ENCODE measurements at places on chromosomes 12 and 14.

DNA sequence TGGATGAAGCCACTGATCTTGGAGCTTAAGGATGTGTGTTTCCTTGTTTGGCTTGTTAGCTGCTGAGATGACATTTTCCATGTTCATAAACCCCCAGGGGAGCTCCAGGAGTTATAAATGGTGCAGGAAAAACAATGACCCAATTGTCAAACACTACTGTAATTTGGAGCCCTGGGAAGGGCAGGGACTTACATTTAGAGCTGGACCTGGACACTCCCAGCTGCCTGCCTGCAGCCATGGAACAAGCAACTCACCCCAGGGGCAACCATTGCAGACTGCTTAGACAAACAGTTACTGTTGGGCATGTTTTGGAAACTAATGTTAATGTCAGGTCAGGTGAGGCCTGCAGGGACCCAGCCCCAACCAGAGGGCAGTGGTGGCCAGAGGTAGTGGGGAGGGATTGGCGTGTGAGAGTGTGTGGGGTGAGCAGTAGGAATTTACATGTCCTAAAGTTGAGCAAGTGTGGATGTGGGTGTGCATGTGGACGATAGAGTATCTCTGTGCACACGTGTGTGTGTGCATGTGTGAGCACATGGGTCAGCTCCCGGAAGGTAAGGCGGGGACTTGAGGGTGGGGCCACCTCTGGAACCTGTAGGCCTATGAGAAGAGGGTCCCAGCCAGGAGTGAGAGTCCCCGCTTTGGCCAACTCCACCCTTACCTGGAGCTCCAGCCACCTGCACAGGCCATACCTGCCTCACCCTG, 86.4 kb upstream of the NOS1 start:
- no peak for DNase-seq

GRCh38 chr12:701896-702539, 38.8 kb upstream of the NINJ2 start:
- DNase-seq: no peak

DNA sequence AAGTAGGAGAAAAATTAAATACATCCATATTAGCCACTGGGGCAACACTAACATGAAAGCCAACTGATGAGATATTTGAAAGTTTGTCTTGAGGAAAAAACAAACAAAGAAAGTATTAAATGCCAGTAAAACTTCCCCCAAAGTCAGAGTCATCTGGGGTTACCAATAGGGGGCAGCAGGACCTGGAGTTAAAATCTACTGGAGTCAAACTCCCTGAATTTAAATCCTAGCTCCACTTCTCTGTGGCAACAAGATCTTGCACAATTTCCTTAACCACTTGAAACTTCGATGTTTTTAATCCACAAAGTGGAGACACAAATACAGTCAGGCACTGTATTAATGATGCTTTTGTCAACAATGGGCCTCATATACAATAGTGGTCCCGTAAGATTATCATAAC, 14.4 kb downstream of the PLEKHG7 start:
- DNase-seq: no peak

- DNase-seq: no peak
Measured at GRCh38 chr12:124774054-124774461, 89.6 kb downstream of the SCARB1 start.

DNA sequence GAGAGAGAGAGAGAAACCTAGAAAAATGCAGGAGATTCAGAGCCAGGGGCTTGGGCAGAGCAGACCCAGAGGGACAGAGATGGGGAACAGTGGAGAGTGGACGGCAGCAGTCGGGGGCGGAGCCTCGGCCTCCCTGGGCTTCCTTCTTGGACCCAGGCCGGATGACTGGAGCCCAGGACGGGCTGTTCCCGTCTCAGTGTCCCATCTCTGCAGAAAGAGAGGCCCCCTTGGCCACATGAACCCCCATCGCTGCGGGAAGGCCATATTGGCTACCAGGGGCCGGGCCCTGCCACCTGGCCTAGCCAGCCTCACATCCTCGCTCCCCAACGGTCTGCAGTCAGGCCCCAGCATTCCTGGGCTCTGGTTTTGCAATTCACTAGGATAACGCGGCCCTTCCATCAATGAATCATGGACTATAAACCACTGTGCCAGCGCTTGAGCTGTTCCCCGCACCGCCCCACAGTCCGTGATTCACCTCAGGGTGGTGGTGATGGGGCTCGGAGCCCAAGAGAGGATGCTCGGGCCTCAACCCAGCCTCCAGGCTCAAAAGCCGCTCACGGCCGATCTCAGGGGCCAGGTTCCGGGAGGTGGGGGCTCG, 116.5 kb downstream of the RFLNA start:
- DNase-seq: no peak

Data from stimulated activated CD8-positive, alpha-beta memory T cell treated with anti-CD3 and anti-CD28 coated beads, Interleukin-4, amount 100 ng/mL, for 1 hour (primary cell).